ENCODE measurements at places on chromosomes 11 and 22.

- DNase-seq = no peak
These were observed 116.3 kb downstream of the CCDC81 start for GRCh38 chr11:86491027-86491426.

- DNase-seq = no peak
These were observed 7.5 kb downstream of the BCL9L start for GRCh38 chr11:118918128-118918685.

DNA sequence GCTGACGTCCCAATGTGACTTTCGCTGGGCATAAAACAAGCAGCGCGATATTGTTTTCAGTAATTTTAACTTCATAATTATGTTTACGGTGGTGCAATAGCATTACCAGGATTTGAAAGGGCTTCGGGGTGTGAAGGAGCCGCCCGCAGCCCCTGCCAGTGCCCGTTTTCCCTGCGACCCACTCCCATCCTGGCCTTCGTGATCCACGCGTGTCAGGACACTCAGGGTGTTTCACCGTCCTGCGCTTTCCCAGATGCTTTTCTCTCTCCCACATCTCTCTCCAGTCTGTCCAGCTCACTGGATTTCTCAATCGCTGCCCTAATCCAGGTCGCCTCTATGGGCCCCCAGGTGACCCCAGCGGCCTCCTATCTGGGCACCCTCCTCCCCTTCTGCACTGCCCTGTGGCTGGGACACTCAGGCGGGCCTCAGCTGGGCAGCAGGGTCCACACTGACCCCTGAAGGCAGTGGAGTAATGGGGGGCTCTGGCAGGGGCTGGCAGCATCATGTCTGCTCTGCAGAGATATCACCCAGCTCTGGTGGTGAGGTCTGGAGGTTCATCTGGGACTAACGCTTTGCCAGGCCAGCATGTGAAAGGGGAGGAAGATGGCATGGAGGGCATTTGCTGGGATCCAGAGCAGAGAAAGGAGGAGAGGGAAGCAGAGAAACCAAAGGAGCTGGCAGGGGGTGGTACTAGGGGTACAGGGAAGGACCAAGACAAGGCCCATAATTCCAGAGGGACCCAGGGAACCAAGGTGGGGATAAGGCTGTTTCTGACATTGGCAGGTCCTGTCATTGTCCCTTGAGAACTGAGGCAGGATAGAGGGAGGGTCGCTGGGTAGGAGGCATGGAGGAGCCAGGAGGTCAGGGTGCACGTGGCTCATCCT is 622.8 kb downstream of the BRD1 start:
- no peak for DNase-seq

- DNase-seq = no peak
These were observed 91.0 kb downstream of the WNT7B start for GRCh38 chr22:45885941-45886395.

GRCh38 chr11:91927448-91927847 is 297.2 kb upstream of the FAT3 start:
- DNase-seq = no peak

GRCh38 chr11:130118636-130119387 is 40.8 kb upstream of the ST14 start:
- no peak for DNase-seq

DNA sequence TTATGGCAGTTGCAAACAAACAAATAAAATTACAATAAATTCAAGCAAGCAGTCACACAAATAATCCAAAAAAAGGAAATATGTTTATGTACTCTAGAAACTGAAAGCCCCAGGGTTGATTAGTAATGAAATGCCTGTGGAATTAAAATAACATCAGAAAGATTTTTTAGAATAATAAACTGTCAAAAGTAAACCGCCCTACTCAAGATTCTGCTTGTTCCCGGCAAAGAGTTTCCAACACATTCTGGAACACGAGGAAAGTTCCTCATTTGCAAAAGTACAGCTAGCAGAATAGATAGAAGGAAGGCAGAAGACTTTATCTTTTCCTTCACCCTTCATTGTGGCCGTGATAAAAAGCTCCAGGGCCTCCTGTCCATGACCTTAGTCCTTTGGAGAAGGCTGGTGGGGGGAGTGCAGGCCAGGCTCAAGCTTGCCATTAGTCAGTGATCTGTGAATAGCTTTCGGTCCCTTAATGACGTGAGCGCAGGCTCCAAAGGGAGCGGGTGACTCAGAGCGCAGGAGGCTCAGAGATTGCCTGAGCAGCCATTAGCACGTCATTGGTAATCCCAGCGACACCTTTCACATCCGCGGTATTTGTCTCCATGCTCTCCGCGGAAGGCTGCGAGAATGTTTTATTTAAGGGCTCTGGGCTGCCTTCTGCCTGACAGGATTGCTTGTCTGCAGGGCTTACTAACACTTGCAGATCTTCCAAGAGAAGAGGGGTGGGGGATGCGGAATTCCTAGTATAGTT is 458.3 kb downstream of the METTL15 start:
- no peak for DNase-seq

DNA sequence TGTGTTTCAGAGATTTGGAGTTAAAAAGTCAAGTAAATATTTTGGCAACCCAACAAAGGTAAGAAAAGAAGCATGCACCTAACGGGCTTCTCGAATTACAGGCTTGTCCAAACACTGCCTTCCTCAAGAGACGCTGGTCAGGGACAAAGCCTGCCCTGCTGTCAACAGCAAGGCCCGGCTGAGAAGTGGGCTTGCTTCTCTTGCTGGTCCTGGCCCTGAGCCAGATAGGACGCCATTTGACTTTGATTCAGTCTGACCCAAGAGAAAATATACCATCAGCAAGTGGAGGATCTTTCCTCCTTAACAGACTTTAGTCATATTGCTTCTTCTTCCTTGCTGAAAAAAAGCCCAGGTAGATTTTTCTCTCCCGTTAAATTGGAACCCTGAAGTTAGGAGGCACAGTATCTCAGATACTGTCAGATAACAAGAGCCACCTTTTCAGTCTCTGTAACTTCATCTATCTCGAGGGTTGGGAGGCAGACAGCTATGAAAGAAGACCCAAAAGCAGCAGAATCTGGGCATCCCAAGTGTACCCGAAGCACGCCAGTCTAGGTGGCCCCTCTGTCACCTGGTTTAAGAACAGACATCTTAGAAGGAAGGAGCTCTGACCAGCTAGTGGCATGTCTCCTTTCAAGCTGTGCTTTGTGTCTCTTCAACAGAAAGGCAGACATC is 57.5 kb downstream of the C22orf31 start:
- no peak for DNase-seq
